Gastrocnemius medialis (tissue), 4 donors: ENCODE measurements at places on chromosomes 3 and 15.

- no peak for DNase-seq
These were observed 13.4 kb downstream of the BTD start for GRCh38 chr3:15614958-15615357.

- DNase-seq = no peak
These were observed 52.1 kb downstream of the TFG start for GRCh38 chr3:100761211-100761942.

DNA sequence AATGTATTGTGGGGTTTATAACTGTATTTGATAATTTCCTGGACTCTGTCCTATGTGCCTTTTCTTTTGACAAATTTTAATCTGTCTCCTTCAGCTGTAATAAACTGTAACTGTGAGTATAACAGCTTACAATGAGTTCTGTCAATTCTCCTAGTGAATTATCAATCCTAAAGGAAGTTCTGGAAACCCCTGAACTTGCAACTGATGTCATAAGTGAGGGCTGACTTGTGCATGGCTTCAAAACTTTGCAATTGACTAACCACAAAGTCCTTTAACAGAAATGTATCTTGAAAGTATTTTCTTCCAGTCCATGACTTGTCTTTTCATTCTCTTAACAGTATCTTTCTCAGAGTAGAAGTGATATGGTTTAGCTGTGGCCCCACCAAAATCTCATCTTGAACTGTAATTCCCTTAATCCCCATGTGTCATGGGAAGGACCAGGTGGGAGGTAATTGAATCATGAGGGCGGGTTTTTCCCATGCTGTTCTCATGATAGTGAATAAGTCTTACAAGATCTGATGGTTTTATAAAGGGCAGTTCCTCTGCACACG, 108.3 kb downstream of the TFDP2 start:
- DNase-seq = no peak

GRCh38 chr3:50388720-50389413, 29.5 kb upstream of the TMEM115 start:
- no peak for DNase-seq

DNA sequence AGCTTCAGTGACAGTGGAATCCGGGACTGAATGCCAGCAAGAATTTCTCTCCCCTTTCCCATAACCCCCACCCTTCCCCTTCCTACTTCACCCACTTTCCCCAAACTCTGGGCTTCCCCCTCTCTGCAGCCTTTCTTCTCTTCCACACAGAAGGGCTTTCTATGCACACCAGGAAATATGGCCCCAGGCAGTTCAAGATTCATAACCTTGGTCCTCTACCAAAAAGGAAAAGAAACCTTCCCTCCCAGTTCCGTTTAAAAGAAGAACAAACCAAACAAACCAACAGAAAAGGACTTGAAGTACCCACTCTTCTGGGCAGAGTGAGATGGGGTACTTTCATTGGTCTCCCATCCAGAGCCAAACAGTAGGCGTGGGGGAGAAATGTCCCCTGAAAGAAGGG, 68.8 kb upstream of the ABHD2 start:
- no peak for DNase-seq

DNA sequence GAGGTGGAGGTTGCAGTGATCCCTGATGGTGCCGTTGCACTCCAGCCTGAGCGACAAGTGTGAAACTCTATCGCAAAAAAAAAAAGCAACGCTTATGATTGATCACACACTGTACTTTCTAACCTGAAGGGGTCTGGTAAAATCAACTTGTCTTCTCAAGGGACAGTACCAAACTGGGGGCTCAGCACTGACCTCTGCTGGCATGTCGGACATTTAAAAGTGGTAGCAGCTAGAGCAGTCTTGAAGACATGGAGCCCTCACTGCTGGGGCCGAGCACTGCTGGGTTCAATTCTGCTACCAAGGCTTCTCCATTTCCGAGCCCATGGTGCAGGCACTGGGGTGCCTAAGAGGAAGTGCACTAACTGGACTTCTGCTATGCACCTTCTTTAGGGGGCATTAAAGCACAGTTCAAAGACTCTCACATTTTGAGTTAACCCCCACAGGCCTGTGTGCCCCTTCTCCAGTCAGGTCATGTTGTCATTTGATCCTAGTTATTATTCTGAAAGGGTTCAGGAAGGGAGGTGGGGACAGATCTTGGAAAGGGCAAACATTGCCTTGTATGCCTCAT, 26.4 kb upstream of the LAMP3 start:
- DNase-seq = no peak

GRCh38 chr3:124057420-124057819, 65.5 kb upstream of the ROPN1 start:
- DNase-seq = no peak

- no peak for DNase-seq
These were observed 10.4 kb downstream of the CLSTN2 start for GRCh38 chr3:139945386-139945785.

DNA sequence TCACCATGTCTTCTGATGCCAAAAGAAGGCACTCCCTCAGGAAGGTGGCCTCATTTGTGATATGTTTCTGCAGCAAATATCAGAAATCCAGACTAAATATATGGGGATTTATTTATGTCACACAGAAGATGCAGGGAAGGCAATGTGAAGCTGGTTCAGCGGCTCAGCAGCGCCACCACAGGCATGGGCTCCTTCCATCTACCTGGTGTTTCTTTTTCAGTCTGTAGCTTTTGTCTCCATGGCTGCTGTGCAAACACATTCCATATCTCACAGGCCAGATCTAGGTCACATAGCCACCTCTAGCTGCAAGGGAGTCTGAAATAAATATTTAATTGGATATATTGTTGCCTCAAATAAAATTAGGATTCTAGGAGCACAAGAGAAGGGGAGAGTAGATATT, 502.1 kb upstream of the IL12A start:
- no peak for DNase-seq

DNA sequence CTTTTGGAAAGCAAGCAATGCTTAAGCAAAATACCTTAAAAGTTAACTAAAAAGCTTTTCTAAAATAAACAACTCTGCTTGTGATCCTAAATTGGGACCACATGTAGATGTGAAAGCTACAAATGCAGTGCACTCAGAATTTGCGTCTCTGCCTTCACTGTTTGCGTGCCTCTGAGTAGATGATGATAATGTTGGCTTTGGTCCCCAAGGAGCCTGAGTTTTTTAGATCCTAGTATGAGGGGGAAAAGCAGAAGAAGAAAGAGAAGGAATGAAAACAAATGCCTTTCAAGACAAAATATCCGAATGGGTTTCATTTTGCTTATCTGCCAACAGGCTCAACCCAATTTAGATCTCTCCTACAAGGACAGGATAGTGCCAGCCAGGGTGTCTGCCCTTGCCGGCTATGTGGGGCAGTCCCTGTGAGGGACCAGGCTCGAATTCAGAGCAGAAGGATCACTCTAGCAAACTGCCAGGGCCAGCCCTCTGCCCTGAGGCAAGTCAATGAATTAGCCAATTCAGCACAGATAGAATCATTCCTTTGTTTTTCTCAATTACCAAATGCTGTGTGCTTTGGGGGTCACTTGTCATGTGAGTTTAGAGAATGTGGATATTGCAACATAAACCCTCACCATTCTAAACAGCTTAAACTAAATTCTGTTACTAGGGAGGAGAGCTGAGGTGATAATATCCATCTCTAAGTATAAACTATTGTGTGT, 28.5 kb downstream of the SCG5 start:
- no peak for DNase-seq

DNA sequence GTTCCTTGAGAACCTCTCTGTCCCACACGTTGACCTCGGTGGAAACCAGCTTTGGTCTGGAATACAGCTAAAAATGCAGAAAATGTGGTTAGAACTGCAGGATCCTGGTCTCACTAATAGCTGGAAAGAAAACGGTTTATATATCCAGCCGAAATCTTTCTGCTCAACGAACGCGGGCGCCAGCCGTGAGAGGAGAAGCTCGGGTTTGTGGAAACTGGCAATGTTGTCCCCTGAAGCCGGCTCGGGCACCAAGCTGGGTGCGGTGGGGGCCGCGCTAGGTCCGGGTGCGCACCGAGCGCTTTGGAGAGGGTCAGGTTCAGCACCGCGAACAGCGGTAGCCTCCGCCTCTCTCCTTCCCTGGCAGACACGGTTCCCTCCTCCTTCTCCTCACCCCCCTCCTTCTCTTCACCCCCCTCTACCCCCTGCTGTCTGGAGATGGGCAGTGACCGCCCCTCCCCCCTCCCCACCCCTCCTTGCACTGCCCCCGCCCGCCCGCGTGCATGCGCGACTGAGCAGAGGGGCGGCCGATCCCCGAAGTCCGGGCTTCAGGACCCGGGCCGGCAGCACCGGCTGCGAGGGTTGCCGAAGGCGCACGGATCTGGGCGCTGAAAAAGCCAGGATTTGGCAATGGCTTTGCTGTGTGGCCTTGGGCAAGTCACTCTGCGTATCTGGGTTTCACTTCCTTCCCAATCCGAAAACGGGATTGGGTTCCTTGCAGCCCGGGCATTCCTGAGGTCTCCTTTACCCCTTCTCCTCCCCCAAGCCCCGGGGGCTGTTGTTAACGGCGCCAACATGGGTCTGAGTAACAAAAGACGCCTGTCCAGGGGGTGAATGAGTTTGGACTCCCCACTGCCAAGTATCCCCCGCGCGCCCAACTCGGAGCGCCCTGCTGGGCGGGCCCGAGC, at the start of gene SKOR1:
TSS of gene SKOR1 (plus strand) at position 534 of the 905 bp plus-strand sequence. CDS start at position 628, 94 bp downstream.
- DNase-seq = no peak

- no peak for DNase-seq
These were observed 289.9 kb downstream of the SATB1 start for GRCh38 chr3:18135060-18135814.

DNA sequence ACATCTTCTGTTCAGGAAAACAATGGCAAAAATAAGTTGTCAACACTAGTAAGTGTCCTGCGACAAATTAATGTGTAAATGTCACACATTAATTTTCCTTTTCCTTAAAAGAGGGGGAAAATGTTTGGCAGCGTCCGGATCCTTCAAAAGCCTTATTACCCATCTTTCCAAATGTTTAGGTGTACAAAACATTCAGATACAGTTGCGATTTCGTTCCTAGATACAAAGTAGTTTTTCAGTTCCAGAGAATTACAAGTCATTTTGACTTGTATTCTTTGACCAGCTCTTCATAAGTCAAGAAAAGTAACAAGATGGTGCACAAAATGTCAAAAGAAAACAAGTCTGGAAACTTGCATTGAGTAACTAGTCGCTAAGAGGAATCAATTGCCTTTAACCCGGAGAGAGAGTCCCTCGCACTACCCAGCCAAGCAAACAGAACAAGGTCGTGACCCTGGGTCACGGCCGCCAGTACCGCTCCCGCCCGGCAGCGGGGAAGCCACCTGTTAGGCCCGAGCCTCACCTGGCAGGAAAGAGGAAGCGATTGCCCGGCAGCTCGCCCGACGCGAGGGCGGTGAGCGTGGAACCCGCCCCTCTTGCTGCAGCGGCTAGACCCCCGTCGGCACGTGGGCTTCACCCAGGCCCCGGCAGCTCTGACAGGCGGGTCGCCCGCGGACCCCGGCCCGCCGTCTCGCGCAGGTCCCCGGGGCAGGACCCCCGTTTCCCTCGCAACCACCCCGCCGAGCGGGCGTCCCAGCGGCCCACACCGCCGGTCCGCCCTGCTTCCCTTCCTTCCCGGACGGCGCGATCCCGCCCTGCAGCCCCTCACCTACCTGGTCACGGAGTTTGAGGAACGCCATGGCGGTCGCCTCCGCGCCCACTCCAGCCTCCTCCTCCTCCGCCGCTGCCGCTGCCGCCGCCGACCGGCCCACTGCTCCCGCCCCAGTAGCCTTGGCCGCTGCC, 61.0 kb upstream of the ANKRD28 start:
- peak; percentile 64 for DNase-seq

DNA sequence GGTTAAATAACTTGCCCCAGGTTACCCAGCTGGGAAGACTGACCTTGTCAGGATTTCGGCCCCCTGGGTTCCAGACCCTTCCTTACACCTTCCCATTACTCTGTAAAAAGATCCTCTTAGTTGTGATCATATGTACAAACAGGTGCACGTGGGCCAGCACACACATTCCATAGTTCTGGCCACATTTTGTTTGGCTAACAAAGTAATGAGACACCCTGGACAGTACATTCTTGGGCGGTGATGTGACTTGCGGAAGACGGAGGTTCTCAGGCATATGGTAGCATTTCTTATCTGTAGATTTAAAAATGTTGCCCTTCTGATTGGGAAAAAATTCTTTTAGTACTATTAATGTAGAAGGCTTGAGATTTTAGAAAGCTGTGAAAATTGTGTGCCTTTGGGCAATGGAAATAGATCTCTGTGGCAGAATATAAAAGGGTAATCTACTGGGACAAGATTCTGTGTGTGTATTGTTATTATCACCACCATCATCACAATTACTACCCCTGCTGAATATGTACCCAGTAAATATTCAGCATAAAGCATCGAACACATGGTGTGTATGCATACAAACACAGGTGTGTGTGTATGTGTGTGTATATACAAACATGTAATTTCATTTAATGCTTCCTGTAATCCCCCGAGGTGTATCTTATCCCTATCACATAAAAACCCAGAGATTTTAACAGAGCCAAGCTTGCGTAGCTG, 205.4 kb upstream of the UBE2E1 start:
- DNase-seq = no peak

DNA sequence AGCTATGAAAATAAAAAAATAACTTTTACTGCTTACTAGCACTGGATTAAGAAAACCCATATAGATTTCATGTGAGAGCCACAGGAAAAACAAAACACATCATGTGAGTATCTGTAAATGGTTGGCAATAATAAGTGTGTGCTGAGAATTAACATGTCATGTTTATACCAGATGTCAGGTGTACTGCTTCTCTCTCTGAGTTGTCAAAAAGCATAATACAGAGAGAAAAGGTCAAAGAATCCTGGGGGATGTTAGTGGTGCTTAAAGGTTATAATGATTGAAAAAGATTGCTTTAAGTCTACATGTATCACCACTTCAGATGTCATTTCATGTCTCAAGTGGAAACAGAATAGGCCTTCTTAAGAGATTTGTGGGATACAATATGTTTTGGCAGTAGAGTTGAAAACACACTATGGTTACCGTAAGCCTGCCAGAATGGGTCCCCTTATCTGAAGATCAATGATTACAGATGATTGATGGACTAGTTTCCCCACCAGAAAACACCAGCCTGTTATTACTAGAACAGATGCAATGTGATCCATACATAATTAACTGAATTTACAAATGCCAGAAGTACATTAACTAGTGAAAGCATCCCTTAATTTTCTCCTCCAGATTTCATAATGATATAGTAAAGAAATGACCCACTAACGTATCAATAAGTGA, 204.1 kb downstream of the CNTN3 start:
- no peak for DNase-seq

GRCh38 chr3:42751609-42752008, 21.4 kb downstream of the CCDC13 start:
- no peak for DNase-seq

GRCh38 chr15:73081321-73081958, 29.2 kb downstream of the NEO1 start:
- no peak for DNase-seq

DNA sequence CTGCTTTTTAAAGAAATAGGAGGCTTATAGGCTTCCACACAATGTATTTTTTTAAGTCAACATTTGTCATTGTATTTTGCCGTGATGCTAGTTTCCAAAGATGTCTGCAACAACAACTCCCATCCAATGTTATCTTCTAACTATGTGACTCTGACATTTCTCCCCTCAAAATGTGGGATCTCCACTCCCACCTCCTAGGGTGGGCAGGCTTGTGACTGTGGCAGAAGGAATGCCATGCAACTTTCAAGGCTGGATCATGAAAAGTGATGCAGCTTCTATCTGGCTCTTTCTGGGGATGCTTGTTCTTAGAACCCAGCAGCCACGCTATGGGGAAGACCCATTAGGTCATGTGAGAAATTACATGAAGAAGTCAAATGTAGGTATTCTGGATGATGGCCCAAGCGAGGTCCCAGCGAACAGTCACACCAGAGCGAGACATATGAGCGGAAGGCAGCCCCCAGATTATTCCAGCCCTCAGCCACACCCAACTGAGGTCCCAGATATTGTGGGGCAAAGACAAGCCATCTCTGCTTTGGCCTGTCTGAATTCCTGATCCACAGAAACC, 124.3 kb downstream of the BDH1 start:
- no peak for DNase-seq

GRCh38 chr3:189845069-189845468, 213.9 kb downstream of the TP63 start:
- no peak for DNase-seq
